ENCODE measurements at places on chromosomes 12 and 14. TPM values are rescaled to one million over a fixed set of nuclear protein-coding genes. Genes with fewer than 3 reads are reported as not detected.

ANKRD33 gene
- polyA plus RNA-seq: not detected

BDKRB1 gene
- 0.94 TPM for polyA plus RNA-seq

AVPR1A gene
- polyA plus RNA-seq: 7.6 TPM

ACSM4 gene
- polyA plus RNA-seq: not detected

GLS2 gene
- 0.52 TPM for polyA plus RNA-seq

AP4S1 gene
- polyA plus RNA-seq: 12.9 TPM

RDH11 gene
- polyA plus RNA-seq: 40.9 TPM

PGF gene
- polyA plus RNA-seq: 51.0 TPM

NYNRIN gene
- polyA plus RNA-seq: 25.1 TPM

DNA sequence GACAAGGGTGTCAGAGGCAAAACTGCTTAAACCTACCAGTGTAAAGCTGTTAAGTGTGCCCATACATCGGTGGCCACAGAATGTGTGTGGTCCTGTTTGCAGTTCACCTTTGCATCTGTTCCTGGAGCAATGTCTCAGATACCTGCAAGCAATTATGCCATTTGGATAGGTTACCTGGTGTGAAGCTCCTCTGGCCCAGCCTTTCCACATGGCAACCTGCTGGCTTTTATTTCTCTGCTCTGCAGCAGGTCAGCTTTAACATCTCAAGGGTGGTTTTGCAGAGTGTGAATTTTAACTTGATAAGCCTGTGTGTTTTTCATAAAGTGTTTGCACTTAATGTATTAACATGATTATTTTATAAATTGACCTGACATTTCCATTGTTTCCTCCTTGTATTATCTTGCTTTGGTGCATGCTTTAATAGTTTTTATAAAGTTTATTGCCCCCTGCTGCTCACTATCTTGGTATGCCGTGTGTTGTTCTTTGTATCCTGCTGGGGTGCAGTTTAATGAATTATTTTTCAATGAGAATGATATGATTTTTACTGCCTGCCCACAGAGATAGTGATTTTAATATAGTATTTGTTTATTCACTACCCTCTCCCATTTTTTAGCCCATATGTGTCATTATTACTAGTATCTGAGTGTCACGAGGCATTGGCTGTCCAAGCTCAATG is 403.8 kb downstream of the NPAS3 start:
- DNase-seq: no peak

DNA sequence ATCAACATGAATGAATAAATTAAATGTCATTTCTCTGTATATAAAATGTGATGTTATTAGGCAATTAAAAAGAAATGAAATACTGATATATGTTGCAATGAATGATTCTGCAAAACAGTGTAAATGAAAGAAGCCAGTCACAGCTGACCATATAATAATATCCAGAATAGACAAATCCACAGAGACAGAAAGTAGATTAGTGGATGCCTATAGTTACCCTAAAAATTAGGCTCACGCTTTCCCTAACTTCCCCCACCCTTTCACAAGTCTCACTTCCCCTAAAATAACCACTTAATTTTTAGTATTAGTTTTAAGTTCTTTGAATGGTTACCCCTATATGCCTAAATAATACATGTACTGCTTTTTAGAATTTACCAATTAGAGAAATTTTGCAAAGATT is 348.9 kb upstream of the FAR2 start:
- no peak for DNase-seq

- no peak for DNase-seq
Measured at GRCh38 chr12:6909421-6910145, 4.8 kb upstream of the ENO2 start.

GRCh38 chr12:121578230-121579189 is 2.3 kb downstream of the KDM2B start:
- DNase-seq: no peak

DNA sequence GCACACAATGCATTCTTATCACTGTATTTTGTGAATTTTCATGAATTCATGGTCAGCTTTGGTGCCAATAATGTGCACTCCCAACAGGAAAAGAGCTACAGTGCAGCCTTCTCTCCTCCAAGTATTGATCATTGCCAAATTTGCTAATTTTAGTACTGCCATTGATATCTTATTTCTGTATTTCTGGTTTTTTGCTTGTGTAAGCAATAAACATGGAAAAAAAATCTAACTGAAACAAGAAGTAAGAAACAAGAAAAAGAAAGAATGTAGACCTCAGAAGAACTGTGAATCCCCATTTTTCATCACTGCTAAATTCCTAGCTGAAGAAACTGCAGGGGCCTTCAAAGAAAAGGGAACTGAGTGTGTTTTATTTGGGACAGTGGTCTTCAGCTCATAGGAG is 161.2 kb downstream of the METTL25 start:
- no peak for DNase-seq

GRCh38 chr14:24940213-24940783 is 109.6 kb downstream of the STXBP6 start:
- no peak for DNase-seq

DNA sequence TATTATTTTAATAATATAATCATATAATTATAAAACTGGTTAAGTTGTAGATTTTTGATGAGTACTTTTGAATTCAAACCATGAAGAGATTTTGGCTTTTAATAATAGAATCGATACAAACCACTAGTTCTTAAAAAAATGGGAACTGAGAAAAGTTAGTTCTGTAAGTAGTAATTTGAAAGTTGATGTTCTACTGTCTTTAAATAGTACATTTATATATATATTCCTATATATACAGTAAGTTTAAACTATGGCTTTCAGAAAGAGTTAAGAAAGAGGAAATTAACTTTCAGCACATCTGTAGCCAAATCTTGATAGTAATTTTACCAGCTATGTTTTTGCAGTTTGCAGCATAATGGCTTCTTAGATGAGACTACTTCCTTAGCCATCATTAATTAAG is 7.8 kb downstream of the LRRK2 start:
- DNase-seq: no peak

DNA sequence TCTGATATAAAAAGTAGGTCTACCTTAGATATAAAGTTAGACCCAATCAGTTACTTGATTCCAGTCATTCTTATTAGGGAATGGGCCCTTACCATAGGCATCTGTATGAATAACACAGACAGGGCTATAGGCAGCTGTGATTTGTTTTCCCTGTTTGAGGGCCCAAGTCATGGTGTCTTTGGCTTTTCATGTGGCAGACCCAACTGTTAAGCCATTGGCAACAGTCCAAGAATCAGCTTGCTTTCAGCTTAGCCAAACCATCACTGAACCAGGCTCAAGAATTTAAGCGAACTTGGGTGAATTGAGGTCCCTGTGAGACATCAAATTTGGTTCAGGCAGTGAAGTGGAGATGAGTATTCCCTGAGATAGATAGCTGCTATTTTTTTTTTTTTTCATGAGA is 111.2 kb downstream of the LRRIQ1 start:
- no peak for DNase-seq

GRCh38 chr14:60616461-60616959 is 32.8 kb downstream of the SIX1 start:
- DNase-seq: peak; percentile 61

GRCh38 chr12:71702590-71702989 is 16.7 kb downstream of the TMEM19 start:
- no peak for DNase-seq

GRCh38 chr12:51962737-51963136 is 11.2 kb downstream of the ACVR1B start:
- no peak for DNase-seq

- DNase-seq: no peak
Measured at GRCh38 chr14:24761141-24761540, 127.2 kb upstream of the GZMB start.

DNA sequence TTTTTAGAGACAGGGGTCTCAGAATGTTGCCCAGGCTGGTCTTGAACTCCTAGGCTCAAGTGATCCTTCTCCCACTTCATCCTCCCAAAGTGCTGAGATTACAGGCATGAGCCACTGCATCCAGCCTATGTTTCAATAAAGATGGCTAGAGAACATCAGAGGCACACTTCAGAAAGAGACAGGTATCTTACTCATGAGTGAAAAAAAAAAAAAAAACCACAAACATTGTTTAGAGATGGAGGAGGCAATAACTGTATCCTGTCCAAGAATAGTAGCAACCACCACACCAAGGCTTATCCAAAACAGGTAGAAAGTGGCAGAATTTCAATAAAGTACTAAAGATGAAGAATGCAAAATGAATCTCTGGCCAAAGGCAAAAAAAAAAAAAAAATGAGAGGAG is 30.3 kb downstream of the EEA1 start:
- DNase-seq: no peak

Measured in hindlimb muscle (tissue), 1 donor.